ENCODE measurements at places on chromosomes 3 and 15. TPM values are rescaled to one million over a fixed set of nuclear protein-coding genes. Genes with fewer than 3 reads are reported as not detected.

Gene UQCC5
- 4.2 TPM for total RNA-seq

DNA sequence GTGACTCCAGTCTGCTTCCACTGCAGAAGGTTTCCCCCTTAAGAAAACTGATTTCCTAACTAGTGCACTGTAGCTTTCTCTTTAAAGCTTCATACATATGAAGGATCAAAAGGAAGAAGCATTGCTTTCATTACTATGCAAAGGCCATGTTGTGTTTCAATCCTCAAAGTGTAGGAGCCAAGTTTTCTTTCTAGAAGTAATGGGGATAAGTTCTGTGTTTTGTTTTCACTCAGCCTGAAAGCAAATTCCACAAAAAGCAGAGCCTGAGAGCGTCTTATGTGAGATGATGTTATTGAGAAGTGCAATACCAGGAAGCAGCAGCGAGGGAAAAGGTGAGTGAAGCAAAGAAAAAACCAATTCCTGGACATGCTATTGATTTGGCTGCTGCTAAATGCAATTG lies 99.7 kb downstream of the GMNC start:
- no peaks in the 10 kb centered on the region for H3K36me3 ChIP-seq
- no peak overlapping the region for H3K4me3 ChIP-seq
- H3K27me3 ChIP-seq, result no peaks in the 10 kb centered on the region
- DNase-seq, result no peak

DNA sequence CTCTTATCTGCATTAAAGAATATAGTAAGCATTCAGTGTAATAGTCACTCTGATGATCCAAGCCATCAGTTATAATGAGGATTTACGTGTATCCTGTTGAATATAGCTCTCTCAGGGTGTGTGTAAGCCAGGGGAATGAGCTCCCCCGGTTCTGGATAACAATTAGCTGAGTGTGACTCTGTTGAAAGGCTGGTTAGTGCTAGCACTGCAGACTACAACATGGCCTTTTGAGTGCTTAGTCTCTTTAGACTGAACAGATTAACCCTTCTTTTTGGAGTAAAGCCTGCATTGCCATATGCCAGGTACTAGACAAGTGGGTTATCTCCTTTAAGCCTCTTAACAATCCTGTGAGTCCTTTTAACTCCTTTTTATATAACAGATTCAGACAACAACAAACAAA lies 119.5 kb downstream of the TMEM108 start:
- no peaks in the 10 kb centered on the region for H3K27me3 ChIP-seq
- no peak for DNase-seq
- no peaks in the 10 kb centered on the region for H3K36me3 ChIP-seq
- H3K4me1 ChIP-seq, result no peaks in the 10 kb centered on the region

Gene RTP4
- 6.3 TPM for total RNA-seq

- no peaks in the 10 kb centered on the region for H3K36me3 ChIP-seq
- H3K27me3 ChIP-seq, result no peaks in the 10 kb centered on the region
- DNase-seq, result no peak
Measured at GRCh38 chr3:194285024-194285849, 65.9 kb downstream of the CPN2 start.

- peaks cover 13% of the 10 kb centered on the region for H3K4me1 ChIP-seq
- H3K4me3 ChIP-seq, result no peak overlapping the region
- H3K36me3 ChIP-seq, result no peaks in the 10 kb centered on the region
- no peak overlapping the region for H3K27ac ChIP-seq
- no peak for DNase-seq
Measured at GRCh38 chr3:33278163-33278562, 921 bp downstream of the FBXL2 start.

DNA sequence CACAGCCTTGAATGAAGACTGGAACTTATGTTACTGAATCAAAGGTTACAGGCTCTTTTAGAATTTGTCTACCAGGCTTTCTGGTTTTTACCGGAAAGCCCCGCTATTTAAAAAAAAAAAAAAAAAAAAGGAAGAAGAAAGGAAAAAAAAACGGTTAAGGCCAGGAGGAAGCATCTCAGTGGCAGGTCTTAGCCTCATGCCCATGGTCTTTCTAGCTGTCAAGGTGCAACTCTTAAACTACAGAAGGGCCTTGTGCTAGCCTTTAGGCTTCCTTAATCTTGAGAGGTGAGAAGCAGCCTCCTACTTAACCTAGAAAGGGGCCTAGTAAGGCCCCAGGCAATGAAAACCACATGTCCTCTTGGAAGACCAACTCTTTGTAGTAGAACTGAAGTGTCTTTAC lies 77.5 kb downstream of the TBC1D5 start:
- no peak for DNase-seq
- H3K4me3 ChIP-seq, result no peak overlapping the region
- H3K27me3 ChIP-seq, result no peaks in the 10 kb centered on the region
- H3K36me3 ChIP-seq, result no peaks in the 10 kb centered on the region
- H3K4me1 ChIP-seq, result no peaks in the 10 kb centered on the region

GRCh38 chr3:98171071-98171470 lies 4.6 kb downstream of the OR5H15 start:
- DNase-seq, result no peak
- no peaks in the 10 kb centered on the region for H3K4me1 ChIP-seq
- H3K4me3 ChIP-seq, result no peak overlapping the region
- H3K36me3 ChIP-seq, result no peaks in the 10 kb centered on the region

- H3K27ac ChIP-seq, result no peak overlapping the region
- no peak for DNase-seq
Measured at GRCh38 chr3:144270100-144270499, 298.5 kb downstream of the DIPK2A start.

- H3K27ac ChIP-seq, result no peak overlapping the region
- DNase-seq, result no peak
- H3K4me1 ChIP-seq, result no peaks in the 10 kb centered on the region
- H3K4me3 ChIP-seq, result no peak overlapping the region
- H3K36me3 ChIP-seq, result no peaks in the 10 kb centered on the region
Measured at GRCh38 chr3:151859905-151860304, 13.5 kb upstream of the SUCNR1 start.

DNA sequence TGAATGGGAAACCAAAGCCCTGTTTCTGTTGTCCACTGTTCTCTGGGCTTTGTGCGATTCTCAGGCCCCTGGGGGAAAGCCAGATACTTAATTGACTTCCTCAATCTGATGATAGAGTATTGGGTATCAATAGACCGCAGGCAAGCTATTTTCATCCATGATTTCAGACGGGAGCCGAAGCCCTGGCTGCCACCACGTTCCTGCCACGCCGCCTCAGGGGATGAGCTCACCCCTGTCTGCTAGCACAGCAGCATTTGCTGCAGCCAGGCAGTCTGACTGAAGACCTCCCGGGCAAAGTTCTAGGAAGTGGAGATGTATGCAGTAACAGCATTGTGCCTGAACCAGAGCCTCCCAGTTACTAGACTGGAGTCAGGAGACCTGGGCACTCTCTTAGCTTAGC lies 69.8 kb downstream of the ISG20 start:
- H3K27me3 ChIP-seq, result no peaks in the 10 kb centered on the region
- peak; percentile 44 for DNase-seq
- H3K4me1 ChIP-seq, result peaks cover 4% of the 10 kb centered on the region
- H3K4me3 ChIP-seq, result no peak overlapping the region
- H3K36me3 ChIP-seq, result no peaks in the 10 kb centered on the region
- no peak overlapping the region for H3K27ac ChIP-seq

Gene EPHA3
- total RNA-seq, result 0.80 TPM

DNA sequence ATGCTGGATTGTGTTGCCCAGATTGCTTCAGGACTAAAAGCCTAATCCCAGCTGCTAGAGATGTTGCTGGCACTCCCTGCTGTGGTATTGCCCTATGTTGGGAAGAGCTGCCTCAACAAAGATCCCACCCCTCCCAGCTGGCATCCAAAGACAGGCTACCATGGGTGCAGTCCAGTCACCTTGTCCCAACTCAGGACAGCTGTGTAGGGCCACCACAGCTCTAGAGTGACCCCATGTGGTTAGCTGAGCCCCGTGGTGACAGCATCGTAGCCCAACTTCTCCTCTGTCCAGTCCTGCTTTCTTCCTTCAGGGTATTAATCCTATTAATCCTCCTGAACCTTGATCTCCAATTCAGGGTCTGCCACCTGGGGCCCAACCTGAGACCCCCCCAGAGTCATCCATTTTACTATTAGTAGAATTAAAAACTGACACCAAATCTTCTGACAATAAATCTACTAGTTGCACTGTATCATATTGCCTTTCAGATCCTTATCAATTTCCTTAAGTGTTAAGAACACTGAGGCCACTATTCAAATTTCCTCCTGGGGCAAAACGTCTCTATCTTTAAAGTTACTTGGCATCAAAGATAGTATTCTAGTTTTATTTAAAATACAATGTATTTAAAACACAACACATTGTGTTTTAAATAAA lies 83.5 kb downstream of the AQP9 start:
- no peak overlapping the region for H3K27ac ChIP-seq
- H3K27me3 ChIP-seq, result no peaks in the 10 kb centered on the region
- H3K36me3 ChIP-seq, result no peaks in the 10 kb centered on the region
- H3K4me3 ChIP-seq, result no peak overlapping the region
- H3K4me1 ChIP-seq, result no peaks in the 10 kb centered on the region

Gene PAQR9
- total RNA-seq, result not detected

DNA sequence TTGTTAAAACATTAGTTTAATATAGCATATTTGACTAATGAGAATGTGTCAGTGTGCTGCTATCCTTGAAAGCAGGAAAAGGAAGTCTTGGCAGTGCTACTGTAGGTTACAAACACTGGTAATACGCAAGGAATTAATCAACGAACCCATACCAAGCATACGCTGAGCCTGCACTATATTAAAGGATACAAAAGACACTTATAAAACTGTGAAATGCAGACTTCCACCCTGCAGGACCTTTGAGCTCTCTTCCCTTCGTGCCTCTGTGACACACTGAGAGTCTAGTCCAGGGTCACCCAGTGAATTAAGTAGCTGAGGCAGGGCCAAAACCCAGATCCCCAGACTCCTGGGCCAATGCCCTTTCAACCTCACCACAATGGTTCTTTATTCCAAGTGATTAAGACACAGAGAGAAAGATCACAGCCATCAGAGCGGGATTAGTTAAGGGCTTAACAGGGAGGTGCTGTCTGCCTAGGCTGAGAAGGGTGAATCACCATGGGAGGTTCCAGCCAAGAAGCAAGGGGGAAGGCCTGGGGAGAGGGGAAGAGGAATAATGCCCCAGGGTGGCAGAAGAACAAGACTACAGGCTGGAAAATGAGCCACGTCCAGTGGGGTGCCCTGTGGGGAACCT lies 6.8 kb downstream of the ANXA2 start:
- H3K4me1 ChIP-seq, result peaks cover 32% of the 10 kb centered on the region
- no peaks in the 10 kb centered on the region for H3K27me3 ChIP-seq
- H3K4me3 ChIP-seq, result peak overlapping the region; percentile 2
- no peak for DNase-seq

- no peak overlapping the region for H3K27ac ChIP-seq
- H3K4me1 ChIP-seq, result no peaks in the 10 kb centered on the region
- no peaks in the 10 kb centered on the region for H3K36me3 ChIP-seq
Measured at GRCh38 chr3:10137178-10137577, 4.4 kb upstream of the VHL start.

DNA sequence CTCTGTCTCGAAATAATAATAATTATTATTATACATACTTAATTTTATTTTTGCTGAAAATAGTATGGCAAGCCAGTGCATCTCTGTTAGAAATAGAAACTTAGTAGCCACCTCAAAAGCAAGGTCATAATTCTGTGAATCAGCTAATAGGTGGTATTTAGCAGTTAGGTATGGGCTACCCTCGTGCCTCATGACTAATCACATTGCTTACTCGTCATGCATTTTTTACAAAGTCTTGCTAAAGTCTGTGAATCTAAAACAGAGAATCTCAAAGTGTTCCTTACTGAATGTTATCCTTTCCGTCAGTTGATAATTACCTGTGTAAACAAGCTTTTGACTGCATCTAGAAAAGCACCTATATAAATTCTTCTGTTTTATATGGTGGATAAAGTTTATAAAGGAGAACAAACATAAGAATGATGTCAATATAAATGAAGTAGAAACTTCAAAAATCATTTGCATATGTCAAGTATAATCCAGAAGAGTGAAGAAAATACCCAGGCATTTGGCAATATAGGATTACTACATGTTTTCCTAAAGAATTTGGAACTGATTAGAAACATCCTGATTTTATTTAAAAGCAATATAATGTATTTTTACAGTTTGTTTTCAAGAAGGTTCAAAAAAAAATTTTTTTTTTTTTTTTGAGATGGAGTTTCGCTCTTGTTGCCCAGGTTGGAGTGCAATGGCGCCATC lies 6.2 kb downstream of the PPARG start:
- no peaks in the 10 kb centered on the region for H3K36me3 ChIP-seq
- H3K4me3 ChIP-seq, result no peak overlapping the region
- H3K4me1 ChIP-seq, result no peaks in the 10 kb centered on the region
- DNase-seq, result no peak

- no peaks in the 10 kb centered on the region for H3K36me3 ChIP-seq
- H3K27ac ChIP-seq, result no peak overlapping the region
- no peaks in the 10 kb centered on the region for H3K4me1 ChIP-seq
- no peak overlapping the region for H3K4me3 ChIP-seq
Measured at GRCh38 chr3:194780706-194781105, 95.0 kb downstream of the FAM43A start.

Gene DTX3L
- total RNA-seq, result 34.7 TPM

DNA sequence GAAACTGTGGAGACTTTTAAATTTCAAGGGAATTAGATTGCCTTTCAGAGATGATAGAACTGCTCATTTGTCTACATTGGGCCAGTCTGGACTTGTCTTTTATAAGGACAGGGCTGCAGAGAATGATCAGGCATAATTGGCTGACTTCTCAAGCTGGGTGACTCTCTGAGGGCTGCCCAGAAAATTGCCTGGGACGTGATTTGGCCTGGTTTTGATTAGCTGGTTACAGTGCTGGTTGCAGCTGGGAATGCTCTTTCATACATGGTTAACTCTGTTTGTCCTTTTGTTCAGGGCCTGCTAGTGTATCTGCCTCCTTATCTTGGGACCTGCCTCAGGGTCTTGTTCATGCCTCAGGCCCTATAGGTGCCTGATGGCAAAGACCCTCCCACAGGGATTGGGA lies 245.6 kb downstream of the CLSTN2 start:
- DNase-seq, result no peak
- H3K4me3 ChIP-seq, result no peak overlapping the region
- H3K27ac ChIP-seq, result no peak overlapping the region
- H3K27me3 ChIP-seq, result no peaks in the 10 kb centered on the region

- no peak overlapping the region for H3K4me3 ChIP-seq
- no peaks in the 10 kb centered on the region for H3K4me1 ChIP-seq
Measured at GRCh38 chr15:41411441-41411840, 5.5 kb upstream of the RTF1 start.

DNA sequence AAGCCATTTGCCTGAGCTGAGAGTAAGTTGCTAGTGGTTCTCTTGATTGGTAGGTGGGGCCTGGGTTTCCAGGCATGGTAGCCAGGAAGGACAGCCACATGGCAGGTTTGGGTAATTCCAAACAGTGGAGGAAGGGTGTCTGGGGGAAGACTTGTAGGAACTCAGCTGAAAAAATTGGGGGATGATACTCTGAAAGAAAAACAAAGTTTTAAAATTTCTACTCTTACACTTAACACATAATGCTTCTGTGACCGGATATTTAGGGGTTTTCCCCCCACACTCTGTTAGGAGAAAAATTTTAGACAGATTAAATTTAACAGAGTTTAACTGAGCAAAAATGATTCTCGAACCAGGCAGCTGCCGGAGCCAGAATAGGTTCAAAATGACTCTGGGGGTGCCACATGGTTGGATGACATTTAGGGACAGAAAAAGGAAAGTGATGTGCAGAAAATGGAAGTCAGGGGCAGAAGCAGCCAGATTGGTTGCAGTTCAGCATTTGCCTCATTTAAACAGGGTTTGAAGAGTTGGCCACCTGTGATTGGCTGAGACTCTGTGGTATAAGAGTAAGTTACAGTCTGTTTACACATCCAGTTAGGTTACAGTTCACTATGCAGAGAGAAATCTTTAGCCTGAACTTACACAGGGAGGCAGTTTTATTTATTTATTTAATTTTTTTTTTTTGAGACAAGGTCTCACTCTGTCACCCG lies 8.1 kb downstream of the B2M start:
- no peaks in the 10 kb centered on the region for H3K4me1 ChIP-seq
- H3K27ac ChIP-seq, result peak overlapping the region; percentile 16
- DNase-seq, result no peak
- no peak overlapping the region for H3K4me3 ChIP-seq

Measured in Peyer's patch (tissue), 4 donors.